ENCODE measurements at places on chromosomes 7 and 10.

DNA sequence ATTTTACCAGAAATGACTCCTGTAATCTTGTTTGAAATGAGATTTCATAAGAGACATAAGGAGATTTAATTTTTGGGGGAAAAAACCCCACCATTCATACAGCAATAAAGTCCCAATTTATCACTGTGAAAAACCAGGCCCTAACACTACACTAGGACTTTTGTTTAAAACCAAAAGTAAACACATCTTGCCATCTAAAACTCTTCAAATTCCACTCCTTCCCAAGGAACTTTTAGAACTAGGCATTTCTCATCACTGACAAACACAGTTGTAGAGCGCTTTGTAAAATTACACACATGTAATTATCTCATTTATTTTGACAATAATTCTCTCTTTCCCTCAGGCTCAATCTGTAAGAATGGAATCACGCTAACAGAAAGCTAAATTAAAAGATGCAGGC lies 128.1 kb upstream of the C1QL3 start:
- DNase-seq = peak; percentile 3

DNA sequence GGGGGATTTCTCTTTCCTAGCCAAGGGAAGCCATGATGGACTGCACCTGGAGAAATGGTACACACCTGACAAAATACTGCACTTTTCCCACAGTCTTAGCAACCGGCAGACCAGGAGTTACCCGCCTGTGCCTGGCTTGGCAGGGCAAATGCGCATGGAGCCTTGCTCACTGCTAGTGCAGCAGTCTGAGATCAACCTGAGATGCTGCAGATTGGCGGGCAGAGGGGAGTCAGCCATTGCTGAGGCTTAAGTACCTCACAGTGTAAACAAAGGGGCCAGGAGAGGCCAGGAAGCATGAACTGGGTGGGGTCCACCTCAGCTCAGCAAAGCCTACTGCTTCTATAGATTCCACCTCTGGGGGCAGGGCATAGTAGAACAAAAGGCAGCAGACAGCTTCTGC lies 49.4 kb downstream of the OR13A1 start:
- DNase-seq = no peak

GRCh38 chr10:120394446-120394845 lies 62.6 kb upstream of the PLPP4 start:
- peak; percentile 55 for DNase-seq

- DNase-seq = no peak
Measured at GRCh38 chr7:70182521-70182920, 584.2 kb downstream of the AUTS2 start.

- DNase-seq = no peak
Measured at GRCh38 chr7:90239625-90240228, 5.2 kb upstream of the CFAP69 start.

GRCh38 chr7:134755422-134756022 lies 23.9 kb upstream of the CALD1 start:
- DNase-seq = peak; percentile 35

- DNase-seq = peak; percentile 14
Measured at GRCh38 chr7:99679032-99679399, 780 bp downstream of the CYP3A5 start.

DNA sequence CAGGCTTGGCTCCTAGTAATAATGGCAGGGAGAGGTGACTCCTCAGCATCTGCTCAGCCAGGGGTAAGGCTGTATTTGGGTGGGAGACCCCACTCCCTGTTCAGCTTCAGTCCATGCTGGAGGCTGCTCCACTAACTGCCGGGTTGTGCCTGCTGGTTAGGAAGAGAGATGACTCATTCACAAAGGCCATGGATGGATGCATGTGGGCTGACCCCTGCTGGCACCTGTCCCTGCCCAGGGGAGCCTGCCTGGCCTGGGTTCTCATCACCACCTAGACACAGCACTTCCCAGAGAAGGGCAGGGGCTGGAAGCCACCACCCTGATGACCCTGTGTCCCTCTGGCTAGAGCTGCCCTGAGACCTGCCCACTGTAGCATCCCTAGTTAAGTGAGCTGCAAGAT lies 59.0 kb downstream of the VSTM4 start:
- DNase-seq = no peak

DNA sequence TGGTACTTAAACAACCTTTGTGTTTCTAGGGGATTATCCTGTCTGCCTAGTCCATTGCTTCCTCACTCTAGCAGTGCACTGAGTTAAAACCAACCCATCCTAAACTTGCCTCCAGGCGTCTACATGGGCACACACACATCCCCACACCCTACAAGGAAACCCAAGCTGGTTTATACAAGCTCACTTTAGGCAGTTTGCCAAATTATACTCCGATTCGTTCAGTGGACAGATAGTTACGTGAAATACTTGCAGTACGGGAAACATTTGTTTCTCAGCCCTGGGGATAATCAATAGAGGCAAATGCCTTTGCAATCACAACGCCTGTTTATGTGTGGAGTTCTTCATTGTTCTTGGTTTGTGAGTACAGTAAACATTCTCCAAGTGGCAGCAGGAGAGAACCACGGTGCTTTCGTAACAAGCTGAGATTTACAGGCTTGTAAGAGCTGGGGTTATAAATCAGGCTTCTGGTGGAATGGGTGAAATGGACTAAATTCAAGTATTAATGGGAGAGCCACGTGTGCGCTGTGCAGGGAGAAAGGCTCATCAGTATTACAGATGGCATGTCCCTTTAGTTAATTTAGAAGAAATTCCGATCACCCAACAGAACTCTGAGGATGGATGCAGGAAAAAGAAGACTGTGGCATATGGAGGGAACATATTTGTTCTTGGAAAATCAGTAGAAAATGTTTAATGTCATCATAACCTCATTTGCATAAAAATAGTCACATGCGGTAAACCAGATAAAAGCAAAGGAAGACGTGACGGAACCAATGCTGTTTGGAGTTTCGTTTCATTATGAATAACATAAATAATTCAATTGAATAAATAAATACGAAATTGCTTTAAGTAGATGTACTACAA lies 217.1 kb downstream of the GALNT17 start:
- no peak for DNase-seq

GRCh38 chr7:19677180-19677579 lies 31.7 kb downstream of the POLR1F start:
- DNase-seq = peak; percentile 41

GRCh38 chr7:138864667-138865066 lies 66.7 kb upstream of the ATP6V0A4 start:
- DNase-seq = peak; percentile 86

DNA sequence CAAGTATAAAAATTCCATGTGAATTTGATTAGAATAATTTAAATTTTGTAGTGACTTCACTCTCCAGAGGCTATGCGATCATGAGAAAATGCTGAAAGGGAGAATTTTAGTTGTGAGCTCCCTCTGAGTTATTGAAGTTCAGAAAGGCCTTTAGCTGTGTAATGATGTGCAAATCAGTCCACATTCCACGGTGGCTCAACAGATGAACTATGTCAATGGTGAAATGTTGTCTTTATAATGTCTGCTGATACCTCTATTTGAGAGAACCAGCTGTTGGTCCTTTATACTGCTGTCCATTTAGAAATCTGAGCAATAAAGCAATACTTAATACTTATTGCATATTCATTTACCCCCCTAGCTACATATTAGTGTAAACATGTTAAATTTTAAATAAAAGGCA lies 7.1 kb upstream of the ITGB8 start:
- DNase-seq = peak; percentile 89

- DNase-seq = no peak
Measured at GRCh38 chr7:142974626-142975025, 12.5 kb upstream of the KEL start.

GRCh38 chr7:39624442-39624807 lies 1.1 kb downstream of the RALA start:
- DNase-seq = peak; percentile 35
